Stimulated activated CD4-positive, alpha-beta T cell treated with anti-CD3 and anti-CD28 coated beads, Interleukin-1b, Interleukin-23, amount 100 ng/mL, for 24 hours (primary cell): ENCODE measurements at places on chromosomes 3 and 15.

- DNase-seq: no peak
Measured at GRCh38 chr15:57045741-57046382, 127.4 kb downstream of the TCF12 start.

- DNase-seq: no peak
Measured at GRCh38 chr3:10291641-10292040, 1.1 kb downstream of the GHRL start.

- DNase-seq: no peak
Measured at GRCh38 chr15:74799255-74799855, 13.3 kb upstream of the LMAN1L start.

GRCh38 chr3:124552224-124552623, 178.0 kb upstream of the UMPS start:
- no peak for DNase-seq

DNA sequence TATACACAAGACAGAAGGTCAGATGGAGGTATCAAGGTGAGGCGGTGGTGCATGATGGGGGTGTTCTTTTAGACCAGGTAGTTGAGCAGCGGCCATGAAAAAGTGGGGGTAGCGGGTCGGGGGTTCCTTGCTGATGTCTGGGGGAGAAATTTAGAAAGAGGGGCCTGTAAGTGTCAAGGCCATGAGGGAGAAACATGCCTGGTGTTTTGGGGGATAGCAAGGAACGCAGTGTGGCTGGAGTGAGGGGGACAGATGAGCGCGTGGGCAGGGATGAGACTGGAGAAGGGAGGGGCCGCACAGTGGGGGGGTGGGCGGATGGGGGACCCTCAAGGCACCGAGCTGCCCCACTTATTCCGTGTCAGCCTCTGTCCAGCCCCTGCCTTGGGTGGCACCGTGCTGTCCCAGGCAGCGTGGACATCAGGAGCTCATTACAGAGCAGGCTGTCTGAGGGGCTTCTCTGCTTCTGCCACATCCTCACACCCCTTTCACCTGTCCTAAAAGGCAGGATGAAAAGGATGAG, 143.3 kb downstream of the SMAD6 start:
- no peak for DNase-seq

- no peak for DNase-seq
Measured at GRCh38 chr3:58452176-58452575, 18.5 kb upstream of the PDHB start.

DNA sequence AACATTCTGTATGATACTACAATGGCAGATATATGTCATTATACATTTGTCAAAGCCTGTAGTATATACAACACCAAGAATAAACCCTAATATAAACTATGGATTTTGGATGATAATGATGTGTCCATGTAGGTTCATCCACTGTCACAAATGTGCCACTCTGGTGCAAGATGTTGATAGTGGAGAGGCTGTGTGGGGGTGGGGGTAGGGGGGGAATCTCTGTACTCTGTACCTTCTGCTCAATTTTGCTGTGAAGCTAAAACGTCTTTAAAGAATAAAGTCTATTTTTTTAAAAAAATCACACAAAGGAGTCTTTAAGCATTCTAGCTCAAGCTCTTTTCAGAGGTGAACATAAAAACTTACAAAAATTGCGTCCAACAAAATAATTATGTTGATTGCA, 88.2 kb upstream of the ABI3BP start:
- no peak for DNase-seq

- DNase-seq: no peak
Measured at GRCh38 chr15:31265871-31266711, 60.5 kb upstream of the KLF13 start.

GRCh38 chr3:183697610-183698317, at the start of gene YEATS2:
Gene YEATS2, plus strand, starts transcription at chr3:183697797. Its CDS starts 17,366 bp downstream, at chr3:183715163.
- peak; percentile 55 for DNase-seq

- DNase-seq: no peak
Measured at GRCh38 chr15:41932511-41933289, 38.8 kb upstream of the SPTBN5 start.

GRCh38 chr15:95894407-95894956, 436.0 kb upstream of the NR2F2 start:
- no peak for DNase-seq

GRCh38 chr15:65906396-65906795, 37.1 kb downstream of the RAB11A start:
- DNase-seq: no peak

DNA sequence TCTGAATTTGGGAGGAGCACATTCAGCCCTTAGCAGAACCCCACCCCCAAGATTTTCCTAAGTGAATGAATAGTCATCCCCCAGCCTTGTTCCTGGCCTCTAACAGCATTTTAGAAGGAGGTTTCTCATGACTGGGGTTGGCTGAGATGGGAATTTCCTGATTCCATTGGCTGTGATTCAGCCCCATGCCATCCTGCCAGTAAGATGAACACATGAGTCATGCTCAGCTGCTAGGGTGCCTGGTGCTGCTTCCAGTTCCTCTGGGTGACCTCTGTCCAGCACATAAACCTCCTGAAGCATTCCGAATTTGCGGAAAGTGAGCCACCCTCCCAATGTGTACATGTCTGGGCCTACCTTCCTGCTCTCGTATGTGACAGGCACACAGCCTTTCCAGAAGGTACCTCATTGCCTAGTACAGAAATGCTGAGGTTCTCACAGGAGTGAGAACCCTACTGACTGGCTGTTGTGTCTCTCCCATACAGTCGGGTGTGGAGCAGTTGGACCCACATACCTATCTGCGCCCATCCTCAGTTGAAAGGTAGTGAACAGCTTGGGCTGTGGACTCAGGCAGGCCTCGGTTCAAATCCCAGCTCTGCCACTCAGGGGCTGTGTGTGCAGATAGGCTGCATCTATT, 91.7 kb downstream of the APBA2 start:
- DNase-seq: no peak

GRCh38 chr3:132356568-132356967, 39.4 kb downstream of the ACP3 start:
- DNase-seq: no peak

GRCh38 chr15:91331581-91331980, 231.5 kb downstream of the SV2B start:
- DNase-seq: no peak

GRCh38 chr3:182233957-182234356, 522.2 kb downstream of the SOX2 start:
- no peak for DNase-seq

- DNase-seq: no peak
Measured at GRCh38 chr3:81218023-81218422, 543.4 kb downstream of the GBE1 start.

DNA sequence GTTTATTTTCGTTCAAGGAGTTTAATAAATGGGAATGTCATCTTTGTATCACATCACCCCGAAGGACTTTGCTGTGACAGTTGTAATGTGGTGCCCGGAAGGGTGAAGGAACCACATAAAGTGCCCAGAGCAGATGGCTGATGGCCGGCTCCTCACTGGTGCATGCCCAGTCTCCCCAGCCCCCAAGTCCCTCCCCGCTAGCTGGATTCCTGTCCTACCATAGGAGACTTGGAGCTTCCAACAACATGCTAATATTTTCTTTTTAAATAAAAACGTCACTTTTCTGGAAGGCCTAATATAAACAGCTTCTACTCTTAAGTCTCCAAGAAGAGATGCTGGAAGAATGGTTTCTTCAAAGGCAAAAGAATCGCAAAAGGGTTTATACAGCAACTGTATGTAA, 273.9 kb upstream of the LRTM1 start:
- no peak for DNase-seq

GRCh38 chr15:65094294-65094995, 17.9 kb downstream of the KBTBD13 start:
- DNase-seq: no peak

DNA sequence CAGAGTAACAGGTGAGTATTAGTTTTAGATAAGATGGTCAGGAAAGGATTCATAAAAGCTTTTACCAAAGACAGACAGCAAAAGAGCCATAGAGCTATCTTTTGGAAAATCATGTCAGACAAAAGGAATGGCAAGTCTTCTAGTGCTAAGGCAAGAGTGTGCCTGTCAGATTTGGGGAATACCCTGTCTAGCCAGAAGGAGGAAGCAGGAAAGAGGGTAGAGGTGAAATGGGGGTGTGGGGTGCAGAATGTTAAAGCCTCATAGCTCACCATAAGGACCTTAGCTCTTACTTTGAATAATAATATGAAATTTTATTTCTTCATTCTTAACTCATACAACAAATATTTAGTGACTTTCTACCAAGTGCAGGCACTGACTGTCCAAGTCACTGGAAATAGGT, 512.1 kb upstream of the ROBO2 start:
- no peak for DNase-seq

DNA sequence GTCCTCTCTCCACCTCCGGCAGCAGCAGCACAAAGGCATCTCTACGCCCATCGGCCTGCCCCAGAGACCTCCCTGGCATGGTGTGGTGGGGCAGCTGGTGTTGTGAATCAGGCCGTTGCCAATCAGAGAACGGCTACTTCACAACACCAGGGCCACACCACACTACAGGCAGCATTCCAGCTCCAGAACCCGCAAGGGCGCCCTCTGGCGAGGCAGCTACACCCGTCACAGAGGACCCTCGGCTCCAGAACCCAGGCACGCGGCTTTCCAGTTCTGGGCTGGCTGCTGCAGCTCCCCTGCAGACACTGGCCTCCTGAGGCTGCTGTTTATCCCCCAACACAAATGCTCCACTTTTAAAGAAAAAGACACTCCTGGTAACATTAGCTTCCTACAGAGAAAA, 127.5 kb upstream of the TOPAZ1 start:
- peak; percentile 20 for DNase-seq

DNA sequence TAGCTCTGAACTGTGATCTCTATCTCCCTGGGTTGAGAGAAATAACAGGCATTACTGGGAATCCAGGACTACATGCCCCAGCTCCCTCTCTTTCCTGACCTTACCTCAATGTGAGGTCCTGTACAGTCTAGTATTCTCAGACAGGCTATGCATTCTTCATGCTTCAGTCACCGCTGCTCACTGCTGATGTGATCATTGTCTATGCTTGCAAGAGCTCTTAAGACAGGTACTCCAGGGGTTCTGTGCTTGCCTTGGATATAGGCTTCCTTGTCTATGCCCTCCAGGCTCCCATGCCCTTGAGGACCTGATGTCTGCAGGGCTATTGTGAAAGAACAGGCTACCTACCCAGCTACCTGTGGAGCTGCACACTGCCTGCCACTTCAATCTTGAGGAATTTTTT, 183.6 kb downstream of the MBNL1 start:
- DNase-seq: no peak

DNA sequence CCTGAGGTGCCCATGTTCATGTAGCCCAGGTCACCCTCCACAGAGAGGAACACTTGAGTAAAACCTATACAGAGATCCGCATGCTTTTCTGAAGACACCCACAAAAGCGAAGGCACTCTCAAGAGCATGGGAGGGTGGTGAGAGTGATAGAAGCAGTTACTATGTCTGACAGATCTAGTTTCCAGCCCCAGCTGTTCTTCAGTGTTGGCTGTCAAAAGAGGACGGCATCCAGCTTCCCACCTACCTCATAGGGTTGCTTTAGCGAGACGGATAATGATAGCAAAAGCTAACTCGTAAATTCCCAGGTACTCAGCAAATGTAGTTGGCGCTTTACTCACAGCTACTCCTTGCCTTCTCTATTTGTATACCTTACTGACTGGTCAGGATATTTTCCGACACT, 3.0 kb upstream of the MEX3B start:
- no peak for DNase-seq

- no peak for DNase-seq
Measured at GRCh38 chr3:63595221-63595620, 57.3 kb upstream of the SNTN start.

DNA sequence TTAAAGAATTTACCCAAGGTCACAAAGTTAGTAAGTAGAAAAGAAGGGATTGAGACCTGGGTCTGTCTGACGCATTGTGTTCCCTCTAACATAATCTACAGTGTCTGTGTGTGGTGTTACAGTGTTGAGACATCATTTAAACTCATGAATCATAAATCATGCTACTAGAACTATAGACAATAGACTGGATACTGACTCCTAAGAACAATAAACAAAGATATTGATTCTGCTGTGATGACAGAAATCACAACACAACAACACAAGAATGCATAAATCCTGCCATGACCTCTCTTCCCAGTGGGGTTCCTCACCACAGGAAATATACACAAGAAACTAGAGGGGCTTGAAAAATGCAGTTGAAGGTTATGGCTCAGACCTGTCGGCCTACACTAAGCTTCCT, 44.3 kb downstream of the TRIM69 start:
- no peak for DNase-seq
